ENCODE measurements at places on chromosomes 12 and 14. TPM values are rescaled to one million over a fixed set of nuclear protein-coding genes. Genes with fewer than 3 reads are reported as not detected.

ARL1 gene
- 171 TPM for polyA plus RNA-seq

MDM1 gene
- 31.4 TPM for polyA plus RNA-seq

POTEG gene
- 0.08 TPM for polyA plus RNA-seq

RHEBL1 gene
- 1.8 TPM for polyA plus RNA-seq

RNFT2 gene
- 6.4 TPM for polyA plus RNA-seq

PZP gene
- 0.60 TPM for polyA plus RNA-seq

LIN7A gene
- polyA plus RNA-seq = 23.8 TPM

Measured in right renal cortex interstitium (tissue), 3 donors.